ENCODE measurements at places on chromosomes 2 and 18.

DNA sequence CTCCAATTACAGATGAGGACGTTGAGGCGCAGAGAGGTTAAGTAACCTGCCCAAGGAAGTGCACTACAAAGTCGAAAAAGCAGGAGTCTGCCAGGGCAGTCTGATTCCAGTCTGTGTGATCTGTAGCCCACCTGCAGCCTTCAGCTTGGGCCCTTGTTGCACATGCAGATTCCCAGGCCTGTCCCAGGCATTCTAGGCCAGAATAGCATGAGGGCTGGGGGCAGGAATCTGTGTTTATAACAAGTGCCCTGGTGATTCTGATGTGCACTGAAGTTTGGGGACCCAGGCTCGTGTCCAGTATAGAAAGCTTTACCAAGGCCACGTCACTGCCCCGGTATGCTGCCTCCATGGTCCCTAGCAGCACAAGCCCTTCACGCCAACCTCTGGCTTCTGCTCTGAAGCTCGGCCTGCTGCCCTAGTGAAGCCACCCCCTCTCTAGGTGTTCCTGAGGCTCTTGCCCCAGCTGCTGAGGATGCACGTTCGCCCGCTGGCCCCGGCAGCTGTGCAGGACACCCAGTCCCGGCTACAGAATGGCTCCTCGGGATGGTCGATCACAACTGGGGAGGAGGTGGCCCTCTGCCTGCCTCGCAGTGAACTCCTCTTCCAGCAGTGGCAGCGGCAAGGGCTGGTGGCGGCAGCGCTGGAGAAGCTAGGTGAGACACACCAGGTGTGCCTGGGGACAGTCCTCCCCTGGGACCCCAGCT is 4.6 kb downstream of the CHRNG start:
- DNase-seq = no peak

- DNase-seq = no peak
Observed at GRCh38 chr2:82735336-82735735, 1723.7 kb downstream of the SUCLG1 start.

DNA sequence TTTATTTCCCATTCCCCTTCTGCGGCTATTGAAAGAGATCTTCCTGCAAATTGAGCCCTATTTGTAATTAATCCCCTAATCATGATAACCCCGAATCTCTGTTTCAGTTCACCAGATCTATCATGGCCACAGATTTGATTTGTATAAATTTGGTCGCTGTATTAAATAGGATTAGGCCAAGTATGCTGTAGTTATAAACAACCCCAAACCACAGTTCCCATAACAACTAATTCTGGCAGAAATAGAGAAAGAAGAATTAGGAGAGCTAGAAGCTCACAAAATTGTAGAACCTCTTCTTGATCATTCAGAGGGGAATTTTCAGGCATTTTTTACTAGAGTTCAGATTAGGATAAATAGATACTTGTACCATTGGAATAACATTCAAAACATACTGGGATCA is 433.7 kb upstream of the TNP1 start:
- DNase-seq = no peak

- no peak for DNase-seq
Observed at GRCh38 chr2:226794196-226794661, 5.4 kb downstream of the IRS1 start.

- DNase-seq = no peak
Observed at GRCh38 chr18:61949946-61950345, 57.1 kb upstream of the RNF152 start.

DNA sequence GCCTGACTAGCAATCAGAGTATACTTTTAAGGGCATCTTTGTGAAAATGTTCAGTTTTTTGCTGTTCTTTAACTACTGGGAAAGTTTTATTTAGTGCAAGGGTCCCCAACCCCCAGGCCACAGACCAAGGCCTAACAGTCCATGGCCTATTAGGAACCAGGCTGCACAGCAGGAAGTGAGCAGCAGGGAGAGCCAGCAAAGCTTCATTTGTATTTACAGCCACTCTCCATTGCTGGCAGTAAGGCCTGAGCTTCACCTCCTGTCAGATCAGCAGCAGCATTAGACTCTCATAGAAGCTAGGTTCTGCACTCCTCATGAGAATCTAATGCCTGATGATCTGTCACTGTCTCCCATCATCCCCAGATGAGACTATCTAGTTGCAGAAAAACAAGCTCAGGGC is 17.1 kb upstream of the NR4A2 start:
- no peak for DNase-seq
